T-cell (primary cell): ENCODE measurements at places on chromosomes 16 and 17. TPM values are rescaled to one million over a fixed set of nuclear protein-coding genes. Genes with fewer than 3 reads are reported as not detected.

- no peaks in the 10 kb centered on the region for H3K27me3 ChIP-seq
- H3K27ac ChIP-seq = no peak overlapping the region
- H3K4me3 ChIP-seq = no peak overlapping the region
- H3K36me3 ChIP-seq = no peaks in the 10 kb centered on the region
- peaks cover 11% of the 10 kb centered on the region for H3K4me1 ChIP-seq
Measured at GRCh38 chr17:68381076-68381900, 76.0 kb downstream of the WIPI1 start.

Gene C17orf107
- 3.1 TPM for total RNA-seq

DNA sequence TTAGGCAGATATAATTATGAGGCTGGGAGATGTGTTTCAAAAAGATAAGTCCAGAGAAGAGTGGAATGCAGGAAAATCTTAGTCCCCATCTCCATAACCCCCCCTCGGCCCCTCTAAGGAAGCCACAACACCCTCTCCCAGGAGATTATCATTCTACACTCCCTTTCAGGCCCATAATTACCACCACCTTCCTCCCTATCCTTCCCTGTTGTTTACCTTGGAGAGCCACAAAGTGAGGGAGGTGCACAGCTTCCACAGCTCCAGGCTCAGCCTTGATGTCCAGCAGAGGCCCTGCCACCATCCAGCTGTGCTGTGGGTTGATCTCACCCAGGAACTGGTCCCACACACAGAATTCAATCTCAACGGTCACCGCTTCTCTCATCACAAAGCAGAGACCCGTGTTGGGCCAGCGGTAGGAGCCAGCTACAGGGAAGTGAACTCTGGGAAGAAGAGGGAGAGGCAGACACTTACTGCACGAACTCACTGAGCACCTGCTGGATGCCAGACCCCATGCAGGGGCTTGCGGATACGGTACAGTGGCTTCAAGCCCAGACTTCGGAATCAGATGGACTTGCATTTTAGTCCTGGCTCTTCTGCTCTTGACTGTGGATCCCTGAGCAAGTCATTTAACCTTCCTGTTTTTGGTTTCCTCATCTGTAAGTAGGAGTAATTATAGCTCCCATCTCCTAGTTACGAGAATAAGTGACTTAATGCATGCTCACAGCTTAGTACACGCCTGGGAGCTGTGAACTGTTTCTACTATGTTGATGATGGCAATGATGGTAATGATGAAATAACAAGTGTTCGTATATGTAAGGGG, 44.1 kb downstream of the MIS12 start:
- H3K36me3 ChIP-seq = peaks cover 79% of the 10 kb centered on the region
- H3K4me1 ChIP-seq = no peaks in the 10 kb centered on the region
- H3K27ac ChIP-seq = no peak overlapping the region
- no peak overlapping the region for H3K4me3 ChIP-seq

Gene KIF18B
- total RNA-seq = 0.37 TPM

GRCh38 chr16:3454093-3454492, 10.6 kb downstream of the NAA60 start:
- no peak overlapping the region for H3K4me3 ChIP-seq
- no peaks in the 10 kb centered on the region for H3K27me3 ChIP-seq

GRCh38 chr17:35942588-35943186, 826 bp downstream of the LYZL6 start:
- no peak for DNase-seq
- H3K27ac ChIP-seq = no peak overlapping the region
- H3K36me3 ChIP-seq = no peaks in the 10 kb centered on the region
- H3K4me3 ChIP-seq = no peak overlapping the region
- H3K27me3 ChIP-seq = no peaks in the 10 kb centered on the region

Gene SP6
- 0.15 TPM for total RNA-seq

Gene KRT9
- total RNA-seq = not detected

GRCh38 chr17:79657036-79657435, 46.2 kb upstream of the RBFOX3 start:
- no peaks in the 10 kb centered on the region for H3K36me3 ChIP-seq
- no peak overlapping the region for H3K4me3 ChIP-seq
- peaks cover 51% of the 10 kb centered on the region for H3K27me3 ChIP-seq
- no peaks in the 10 kb centered on the region for H3K4me1 ChIP-seq
- no peak overlapping the region for H3K27ac ChIP-seq
- DNase-seq = no peak

DNA sequence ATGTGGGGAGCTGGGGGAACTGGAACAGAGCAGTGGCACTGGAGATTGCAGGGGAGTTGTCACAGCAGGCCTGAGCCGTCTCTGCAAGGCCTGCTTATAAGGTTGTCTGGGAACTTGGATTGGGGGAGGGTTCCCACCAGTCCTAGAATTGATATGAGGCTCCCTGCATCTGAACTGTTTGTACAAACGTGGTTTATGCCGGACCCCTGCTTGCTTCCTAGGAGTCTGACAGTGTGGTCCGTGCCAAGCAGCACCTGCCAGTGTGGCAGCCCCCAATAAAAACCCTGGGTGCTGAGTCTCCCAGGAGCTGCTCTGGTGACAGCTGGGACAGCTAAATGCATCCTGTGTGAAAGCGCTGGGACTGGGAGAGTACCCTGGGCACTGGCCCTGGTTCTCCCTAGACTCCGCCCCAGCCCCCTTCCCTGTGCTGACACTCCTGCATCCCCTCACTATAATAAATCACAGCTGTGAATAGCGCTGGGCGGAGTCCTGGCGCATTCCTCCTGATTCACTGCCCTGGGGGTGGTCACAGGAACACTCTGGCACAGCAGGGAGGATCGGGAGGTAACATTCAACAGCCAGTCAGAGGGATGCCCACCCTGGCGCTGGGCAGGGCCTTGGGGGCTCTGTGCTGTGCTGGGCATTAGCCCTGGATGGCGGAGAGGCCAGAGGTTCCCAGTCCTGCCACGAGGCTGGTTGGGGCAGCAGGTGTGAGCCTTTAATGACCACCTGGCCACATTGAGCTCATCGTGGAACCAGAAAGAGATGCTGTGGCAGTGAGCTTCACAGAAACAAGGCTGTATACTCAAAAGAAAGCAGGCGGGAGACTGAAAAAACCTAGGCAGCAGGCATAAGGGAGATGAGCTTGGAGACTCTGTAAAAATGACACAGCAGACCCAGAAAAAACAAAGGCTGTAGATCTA, 45.6 kb downstream of the RMI2 start:
- H3K36me3 ChIP-seq = no peaks in the 10 kb centered on the region
- H3K27me3 ChIP-seq = no peaks in the 10 kb centered on the region
- no peak for DNase-seq
- no peaks in the 10 kb centered on the region for H3K4me1 ChIP-seq
- H3K4me3 ChIP-seq = no peak overlapping the region

DNA sequence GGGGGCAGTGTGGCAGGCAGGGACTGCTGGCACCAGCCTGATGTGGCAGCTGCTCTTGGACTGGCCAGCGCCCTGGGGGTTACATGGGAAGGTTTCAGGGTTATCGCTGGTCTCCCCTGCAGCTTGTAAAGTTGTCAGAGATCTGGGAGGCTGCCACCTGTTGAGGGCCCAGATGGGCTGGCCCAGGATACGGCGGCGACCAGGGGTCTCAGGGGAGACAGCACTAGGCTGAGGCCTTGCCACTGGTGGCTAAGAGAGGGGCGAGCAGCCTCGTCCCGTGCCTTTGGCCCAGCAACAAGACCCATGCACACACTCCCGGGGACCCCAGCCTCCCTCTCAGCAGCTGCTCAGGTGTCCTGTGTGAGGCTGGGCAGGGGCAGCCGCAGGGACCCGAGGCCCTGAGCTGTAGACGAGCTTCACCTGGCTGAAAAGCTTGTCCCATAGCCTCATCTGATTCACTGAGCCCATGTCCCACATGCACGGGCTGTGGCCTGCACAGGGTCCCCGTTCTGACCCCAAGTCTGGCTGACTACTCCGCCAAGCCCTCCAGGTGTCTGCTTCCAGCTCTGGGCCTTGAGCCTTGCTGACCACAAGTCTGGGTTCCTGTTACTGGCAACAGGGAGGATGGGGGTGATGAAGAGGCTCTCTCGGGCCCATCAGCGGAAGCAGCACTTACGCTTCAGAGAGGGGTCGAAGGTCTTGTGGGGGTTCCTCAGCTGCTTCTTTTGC, 6.2 kb downstream of the DUS1L start:
- H3K4me1 ChIP-seq = peaks cover 2% of the 10 kb centered on the region
- no peaks in the 10 kb centered on the region for H3K27me3 ChIP-seq
- H3K27ac ChIP-seq = no peak overlapping the region
- no peak overlapping the region for H3K4me3 ChIP-seq

GRCh38 chr16:24525970-24526559, 13.3 kb upstream of the RBBP6 start:
- DNase-seq = no peak
- H3K27me3 ChIP-seq = peaks cover 10% of the 10 kb centered on the region
- H3K36me3 ChIP-seq = no peaks in the 10 kb centered on the region
- no peaks in the 10 kb centered on the region for H3K4me1 ChIP-seq
- no peak overlapping the region for H3K4me3 ChIP-seq

GRCh38 chr16:29789775-29790182, 772 bp upstream of the KIF22 start:
- peaks cover 13% of the 10 kb centered on the region for H3K4me1 ChIP-seq
- H3K36me3 ChIP-seq = no peaks in the 10 kb centered on the region
- peak overlapping the region; percentile 69 for H3K27ac ChIP-seq
- DNase-seq = no peak

DNA sequence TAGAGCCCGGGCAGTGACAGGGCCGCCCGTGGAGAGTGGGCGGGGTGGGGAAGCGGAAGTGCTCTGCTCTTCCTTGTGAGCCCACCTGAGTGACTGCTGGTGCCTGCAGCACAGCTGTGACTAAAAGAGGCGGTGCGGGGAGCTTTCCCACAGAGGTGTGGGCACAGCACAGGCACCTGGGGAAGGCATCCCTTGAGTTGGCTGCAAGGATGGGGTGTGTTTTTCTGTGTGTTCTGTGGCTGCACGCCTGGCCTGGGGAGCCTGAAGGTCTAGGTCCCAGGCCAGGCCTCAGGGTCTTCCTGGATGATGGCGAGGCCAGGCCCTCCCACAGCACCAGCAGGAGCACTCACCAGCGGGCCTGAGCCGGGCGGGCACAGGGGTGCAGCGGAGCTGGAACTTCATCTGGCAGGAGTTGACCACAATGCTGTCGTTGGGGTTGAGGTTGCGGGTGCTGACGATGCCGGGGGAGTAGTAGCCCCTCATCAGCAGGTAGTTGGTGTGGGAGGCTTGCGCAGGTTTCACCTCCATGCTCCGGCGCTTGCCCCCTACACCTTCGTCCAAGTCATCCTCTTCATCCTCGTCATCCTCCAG, 67.1 kb downstream of the IL21R start:
- H3K4me1 ChIP-seq = peaks cover 19% of the 10 kb centered on the region
- no peak overlapping the region for H3K27ac ChIP-seq

Gene SDR42E2
- total RNA-seq = 0.28 TPM

Gene MAP2K3
- total RNA-seq = 57.1 TPM

Gene CES1
- 1.4 TPM for total RNA-seq

DNA sequence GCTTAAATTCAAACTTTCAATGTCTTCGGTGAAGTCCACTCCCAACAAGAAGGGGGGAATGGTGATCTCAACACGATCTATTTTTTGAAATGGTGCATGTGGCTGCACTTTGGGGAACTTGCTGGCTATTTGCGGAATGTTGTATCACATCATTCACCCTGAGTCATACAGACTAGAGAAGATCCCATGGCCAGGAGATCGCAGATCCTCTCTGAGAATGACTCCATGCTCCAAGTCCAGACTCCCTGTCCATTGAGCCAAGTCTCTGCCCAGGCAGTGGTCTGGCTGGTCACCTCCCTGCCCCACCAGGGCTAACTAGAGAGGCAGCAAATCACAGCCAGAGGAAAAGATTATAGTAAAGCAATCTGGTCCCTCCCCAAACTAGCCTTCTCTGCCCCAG, 120.6 kb downstream of the XYLT1 start:
- no peak overlapping the region for H3K27ac ChIP-seq
- H3K4me1 ChIP-seq = peaks cover 7% of the 10 kb centered on the region
- H3K36me3 ChIP-seq = peaks cover 13% of the 10 kb centered on the region
- H3K27me3 ChIP-seq = no peaks in the 10 kb centered on the region
- no peak overlapping the region for H3K4me3 ChIP-seq

DNA sequence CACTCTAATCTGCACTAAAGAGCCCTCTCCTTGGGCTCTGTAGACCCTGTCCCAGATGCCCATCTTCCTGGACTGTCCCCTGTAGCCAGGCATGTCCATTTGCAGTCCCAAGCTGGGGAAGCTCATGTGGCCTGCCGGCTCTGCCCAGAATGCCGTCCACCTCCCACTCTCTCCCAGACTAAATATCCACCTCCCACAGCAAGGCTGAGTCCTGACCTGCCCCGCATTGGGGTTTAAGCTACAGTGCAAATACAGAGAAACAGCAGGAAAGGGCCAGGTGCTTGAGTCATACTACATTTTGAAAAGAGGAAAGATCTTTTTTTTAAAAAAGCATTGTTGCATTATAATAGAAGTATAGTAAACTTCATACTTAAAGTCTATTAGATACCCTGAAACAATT, 3.0 kb downstream of the ST6GALNAC2 start:
- H3K27me3 ChIP-seq = peaks cover 41% of the 10 kb centered on the region
- H3K36me3 ChIP-seq = no peaks in the 10 kb centered on the region
- no peak for DNase-seq
- no peak overlapping the region for H3K4me3 ChIP-seq
- H3K4me1 ChIP-seq = peaks cover 6% of the 10 kb centered on the region
- H3K27ac ChIP-seq = no peak overlapping the region

DNA sequence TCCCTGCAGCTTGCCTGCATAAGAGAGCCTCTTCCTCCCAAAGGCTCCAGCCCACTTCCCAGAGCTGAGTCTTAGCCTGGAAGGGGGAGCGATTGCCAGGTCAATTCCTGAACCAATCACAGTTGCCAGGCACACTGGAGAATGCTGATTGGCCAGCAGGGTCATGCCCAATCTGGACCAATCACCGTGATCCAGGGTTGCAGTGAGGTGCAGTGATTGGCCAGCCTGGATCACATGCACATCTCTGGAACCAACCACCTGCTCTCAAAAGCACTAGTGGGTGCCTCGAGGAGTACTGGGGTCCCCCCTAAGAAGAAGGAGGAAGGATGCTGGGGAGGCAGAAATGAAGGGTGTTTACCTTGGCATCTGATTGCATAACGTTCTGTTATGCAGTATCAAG, 18.4 kb downstream of the NAGPA start:
- DNase-seq = no peak
- H3K27ac ChIP-seq = no peak overlapping the region
- no peak overlapping the region for H3K4me3 ChIP-seq
- no peaks in the 10 kb centered on the region for H3K4me1 ChIP-seq

GRCh38 chr17:15947271-15947670, 2.3 kb downstream of the ADORA2B start:
- no peak overlapping the region for H3K27ac ChIP-seq
- no peaks in the 10 kb centered on the region for H3K36me3 ChIP-seq
- DNase-seq = no peak
- H3K27me3 ChIP-seq = peaks cover 8% of the 10 kb centered on the region

- H3K36me3 ChIP-seq = no peaks in the 10 kb centered on the region
- H3K27ac ChIP-seq = no peak overlapping the region
- H3K4me1 ChIP-seq = peaks cover 3% of the 10 kb centered on the region
- no peak overlapping the region for H3K4me3 ChIP-seq
- peak; percentile 19 for DNase-seq
Measured at GRCh38 chr17:49438436-49439278, 24.0 kb upstream of the PHB1 start.

DNA sequence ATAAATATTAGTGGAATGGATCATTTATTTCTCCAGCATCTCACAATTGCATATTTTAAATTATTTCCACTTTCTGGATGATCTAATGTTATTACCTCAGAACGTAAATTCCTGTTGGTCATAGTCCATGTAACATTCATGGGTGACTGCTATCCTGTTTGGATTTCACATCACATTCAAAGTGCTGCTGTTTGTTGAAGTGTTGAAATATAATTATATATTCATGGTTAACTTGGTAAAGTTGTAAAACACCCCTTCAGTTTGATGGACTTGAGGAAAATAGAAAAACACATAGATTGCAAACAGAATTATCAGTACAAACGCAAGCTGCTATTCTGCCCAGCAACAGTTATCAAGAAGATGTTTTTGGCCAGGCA, 59.6 kb downstream of the TANGO6 start:
- H3K4me3 ChIP-seq = no peak overlapping the region
- no peaks in the 10 kb centered on the region for H3K4me1 ChIP-seq
- no peak overlapping the region for H3K27ac ChIP-seq
- DNase-seq = no peak
- H3K36me3 ChIP-seq = peaks cover 46% of the 10 kb centered on the region
- no peaks in the 10 kb centered on the region for H3K27me3 ChIP-seq
